ENCODE measurements at places on chromosomes 2 and 18.

DNA sequence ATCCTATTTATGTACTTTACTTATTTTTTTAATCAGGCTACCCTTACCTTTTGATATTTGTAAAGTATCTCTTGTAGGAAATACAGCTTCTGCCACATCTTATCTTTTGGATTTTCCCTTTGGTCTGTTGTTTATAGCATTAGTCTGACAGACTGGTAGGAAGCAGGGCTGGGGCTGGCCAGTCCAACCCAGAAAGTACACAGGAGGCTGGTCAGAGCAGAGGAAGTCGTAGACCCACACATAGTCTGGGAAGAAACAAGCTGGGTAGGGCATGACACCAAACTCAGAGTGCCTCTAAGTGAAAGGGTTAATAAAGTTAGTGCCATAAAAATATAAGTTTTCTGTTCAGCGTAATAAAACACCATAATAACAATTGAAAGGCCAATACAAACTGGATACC, 51.7 kb downstream of the BOLA3 start:
- DNase-seq, result no peak

- DNase-seq, result no peak
These were observed 9.5 kb downstream of the SESTD1 start for GRCh38 chr2:179255129-179255528.

DNA sequence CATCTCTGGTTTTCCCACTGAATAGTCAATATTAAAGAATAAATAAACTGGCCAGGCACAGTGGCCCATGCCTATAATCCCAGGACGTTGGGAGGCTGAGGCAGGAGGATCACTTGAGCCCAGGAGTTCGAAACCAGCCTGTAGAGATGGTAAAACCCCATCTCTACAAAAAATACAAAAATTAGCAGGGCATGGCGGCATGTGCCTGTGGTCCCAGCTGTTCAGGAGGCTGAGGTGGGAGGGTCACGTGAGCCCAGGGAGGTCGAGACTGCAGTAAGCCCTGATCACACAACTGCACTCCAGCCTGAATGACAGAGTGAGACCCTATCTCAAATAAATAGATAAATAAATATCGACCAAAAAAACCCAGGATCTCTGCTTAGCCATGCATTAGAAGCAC, 50.2 kb upstream of the BIN1 start:
- no peak for DNase-seq

GRCh38 chr2:9867881-9868280, 24.6 kb downstream of the TAF1B start:
- DNase-seq, result no peak

GRCh38 chr2:38498045-38498481, 104.7 kb downstream of the HNRNPLL start:
- DNase-seq, result no peak

GRCh38 chr2:127275789-127276188, 18.2 kb downstream of the ERCC3 start:
- DNase-seq, result no peak

GRCh38 chr2:119242276-119243119, 18.9 kb downstream of the STEAP3 start:
- no peak for DNase-seq

GRCh38 chr2:11873356-11874154, 127.1 kb downstream of the LPIN1 start:
- no peak for DNase-seq

DNA sequence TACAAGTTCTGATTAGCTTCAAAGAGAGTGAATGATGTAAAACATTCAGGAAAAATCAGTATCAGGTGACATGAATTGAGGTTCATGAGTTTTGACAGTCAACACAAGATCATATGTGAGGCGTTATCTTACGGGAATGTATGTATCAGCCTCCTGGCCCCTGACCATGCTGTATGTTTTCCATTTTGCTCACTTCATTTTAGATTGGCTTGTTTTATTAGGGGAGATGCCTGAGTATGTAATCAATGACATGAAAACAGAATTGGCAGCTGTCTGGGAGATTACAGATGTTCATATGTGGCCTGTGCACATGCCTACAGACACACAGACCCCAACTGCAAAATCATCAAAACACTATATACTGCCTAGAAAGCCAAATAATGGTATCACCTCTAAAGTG, 168.5 kb upstream of the RND3 start:
- no peak for DNase-seq

DNA sequence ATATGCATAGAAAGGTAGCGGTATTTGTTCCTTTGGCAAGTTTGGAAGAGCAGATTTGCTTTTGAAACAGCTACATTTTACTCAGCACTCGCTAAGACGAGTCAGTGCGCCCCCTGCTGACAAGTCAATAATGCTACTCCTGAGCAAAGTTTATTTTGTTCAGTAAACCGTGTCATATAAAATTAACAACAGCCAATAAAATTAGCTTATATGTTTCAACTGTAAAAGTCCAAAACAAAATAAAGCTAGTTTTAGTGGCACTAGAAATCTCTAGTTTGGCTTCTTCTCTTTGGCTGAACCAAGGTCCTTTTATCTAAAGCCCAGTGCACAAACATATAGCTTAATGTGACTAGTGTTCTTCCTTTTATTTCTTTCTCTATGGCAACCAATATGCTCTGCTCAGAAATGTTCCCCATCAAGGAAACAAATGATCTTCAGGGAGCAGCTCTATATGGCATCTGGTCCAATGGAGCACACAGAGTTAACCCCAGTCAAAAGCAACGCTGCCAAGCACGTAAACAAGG, 4.2 kb upstream of the POU3F3 start:
- peak; percentile 93 for DNase-seq

GRCh38 chr2:14756122-14756541, 123.6 kb downstream of the LRATD1 start:
- no peak for DNase-seq

- DNase-seq, result peak; percentile 72
These were observed 91.8 kb downstream of the PLEKHM3 start for GRCh38 chr2:207933396-207934065.

GRCh38 chr2:60961457-60961856, 56.1 kb upstream of the PEX13 start:
- DNase-seq, result no peak

DNA sequence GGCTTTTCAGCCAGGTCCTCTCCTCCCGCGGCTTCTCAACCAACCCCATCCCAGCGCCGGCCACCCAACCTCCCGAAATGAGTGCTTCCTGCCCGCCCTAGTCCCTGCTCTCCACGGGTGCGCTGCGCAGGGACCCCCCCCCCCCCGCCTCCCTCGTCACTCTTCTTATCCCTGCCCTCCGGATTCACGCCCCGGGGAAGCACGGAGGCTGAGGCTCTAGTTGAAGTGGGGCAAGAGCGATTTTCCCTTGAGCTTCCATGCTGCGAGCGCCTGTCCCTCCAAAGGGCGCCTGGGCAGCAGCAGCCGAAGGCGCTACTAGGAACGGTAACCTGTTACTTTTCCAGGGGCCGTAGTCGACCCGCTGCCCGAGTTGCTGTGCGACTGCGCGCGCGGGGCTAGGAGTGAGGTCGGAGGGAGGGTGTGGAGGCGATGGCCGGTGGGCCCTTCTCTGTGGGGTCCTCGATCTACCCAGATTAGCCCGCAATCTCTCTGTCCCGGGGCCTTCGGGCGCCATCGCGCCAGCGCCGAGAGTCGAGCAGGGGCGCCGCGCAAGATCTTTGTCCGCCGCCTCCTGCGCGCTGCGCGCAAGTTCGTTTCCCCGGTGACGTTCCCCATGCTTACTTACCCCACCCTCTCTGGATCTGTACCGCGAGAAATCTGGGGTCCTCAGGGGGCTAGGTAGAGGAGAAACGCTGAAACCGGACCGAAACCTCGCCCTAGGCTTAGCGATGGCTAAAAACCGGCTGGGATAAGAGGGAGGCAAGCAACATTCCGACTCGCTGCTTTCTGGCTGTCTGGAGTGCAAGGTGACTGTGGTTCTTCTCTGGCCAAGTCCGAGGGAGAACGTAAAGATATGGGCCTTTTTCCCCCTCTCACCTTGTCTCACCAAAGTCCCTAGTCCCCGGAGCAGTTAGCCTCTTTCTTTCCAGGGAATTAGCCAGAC, 677 bp downstream of the GAD1 start:
- no peak for DNase-seq

GRCh38 chr2:73970850-73971471, 13.7 kb upstream of the TET3 start:
- DNase-seq, result peak; percentile 78

- no peak for DNase-seq
These were observed 145.3 kb downstream of the NCKAP5 start for GRCh38 chr2:133422931-133423351.
